ENCODE measurements at places on chromosomes 6 and 20.

DNA sequence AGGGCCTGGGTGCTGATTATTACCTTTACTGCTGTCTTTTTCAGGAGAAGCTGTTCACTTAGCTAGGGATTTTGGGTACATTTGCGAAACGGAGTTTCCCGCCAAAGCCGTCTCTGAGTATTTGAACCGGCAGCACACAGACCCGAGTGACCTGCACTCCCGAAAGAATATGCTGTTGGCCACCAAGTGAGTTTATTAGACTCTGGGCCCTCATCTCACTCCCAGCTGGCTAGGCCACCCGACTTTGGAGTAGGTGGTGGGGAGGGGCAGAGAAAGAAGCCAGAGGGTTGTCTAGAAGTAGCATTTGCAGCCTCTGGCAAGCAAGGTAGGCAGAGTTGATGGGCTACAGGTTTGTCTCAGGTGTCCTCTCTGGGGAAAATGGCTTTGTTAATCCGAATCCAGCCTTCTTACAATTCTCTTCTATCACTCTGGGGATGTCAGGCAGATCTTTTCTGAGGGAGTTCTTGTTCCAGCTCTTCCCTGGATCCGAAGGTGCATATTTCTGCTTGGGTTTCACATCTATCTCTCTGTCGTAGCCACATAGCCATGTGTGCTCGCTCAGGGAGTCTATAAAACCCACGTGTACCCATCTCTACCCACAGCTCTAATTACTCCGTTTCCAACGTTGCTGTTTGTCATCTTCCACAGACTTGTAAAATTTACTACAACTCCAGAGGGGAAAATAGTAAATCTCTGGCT lies 21.6 kb downstream of the TFAP2B start:
- DNase-seq, result no peak

DNA sequence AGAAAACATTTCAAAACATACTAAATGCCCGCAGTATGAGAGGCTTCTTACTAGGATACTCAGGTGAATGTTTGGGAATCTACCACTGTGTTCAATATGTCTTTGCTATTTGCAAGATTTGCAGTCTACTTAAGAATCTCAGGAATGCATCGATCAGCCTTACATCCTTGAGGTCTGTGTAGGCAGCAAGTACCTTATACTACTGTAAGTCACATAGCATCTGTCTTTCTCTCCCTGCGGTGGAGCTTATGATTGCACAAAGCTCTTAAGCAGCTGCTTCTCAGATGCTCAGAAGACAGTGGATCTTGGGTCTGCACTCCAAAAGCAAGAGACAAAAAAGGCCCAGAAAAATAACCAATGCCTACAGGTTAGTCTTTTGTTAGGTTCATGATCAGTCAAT lies 21.4 kb downstream of the PCSK2 start:
- no peak for DNase-seq

GRCh38 chr6:157063923-157064322 lies 259.4 kb downstream of the TMEM242 start:
- DNase-seq, result no peak

DNA sequence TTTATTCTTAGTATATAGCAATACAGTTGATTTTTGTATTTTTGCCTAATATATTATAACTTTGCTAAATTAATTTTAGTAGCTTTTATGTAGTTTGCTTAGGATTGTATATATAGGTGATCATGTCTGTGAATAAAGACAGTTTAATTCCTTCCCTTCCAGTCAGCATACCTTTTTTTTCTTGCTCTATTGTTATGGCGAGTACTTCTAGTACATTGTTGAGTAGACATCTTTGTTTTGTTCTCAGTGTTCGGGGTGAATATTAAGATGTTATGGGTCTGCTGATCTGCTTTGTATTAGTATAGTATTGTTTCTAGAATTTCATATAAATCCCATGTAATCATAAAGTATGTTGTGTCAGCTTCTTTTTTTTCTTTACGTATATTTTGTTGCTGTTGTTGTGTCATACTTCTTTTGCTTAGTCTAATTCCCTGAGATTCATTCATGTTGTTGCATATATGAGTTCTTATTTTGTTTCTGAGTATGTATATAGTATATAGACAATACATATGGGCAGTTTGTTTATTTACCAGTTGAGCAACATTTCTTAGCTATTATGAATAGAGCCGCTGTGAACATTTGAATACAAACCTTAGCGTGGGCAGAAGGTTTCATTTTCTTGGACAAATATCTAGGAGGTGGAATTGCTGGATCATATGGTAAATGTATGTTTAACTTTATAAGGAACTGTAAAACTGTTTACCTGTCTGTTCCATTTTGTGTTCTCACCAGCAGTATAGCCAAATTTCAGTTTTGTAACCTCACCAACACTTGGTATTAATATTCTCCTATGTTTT lies 25.5 kb downstream of the NCOA3 start:
- no peak for DNase-seq

All from non-pigmented ciliary epithelial cell (primary cell).